ENCODE measurements at places on chromosomes 3 and 15. TPM values are rescaled to one million over a fixed set of nuclear protein-coding genes. Genes with fewer than 3 reads are reported as not detected.

DNA sequence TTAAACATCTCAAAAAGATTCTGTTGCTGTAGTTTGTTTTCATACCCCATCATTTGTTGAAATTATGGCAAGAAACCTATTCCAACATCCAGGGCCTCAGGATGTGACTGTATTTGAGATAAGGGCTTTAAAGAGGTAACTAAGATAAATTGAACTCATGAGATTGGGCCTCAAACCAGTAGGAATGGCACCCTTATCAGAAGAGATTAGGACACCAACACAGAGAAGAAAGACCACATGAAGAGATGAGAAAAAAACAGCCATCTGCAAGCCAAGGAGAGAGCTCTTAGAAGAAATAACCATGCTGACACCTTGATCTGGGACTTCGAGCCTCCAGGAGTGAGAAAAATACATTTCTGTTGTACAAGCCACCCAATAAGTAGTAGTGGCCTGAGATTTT lies 157.7 kb downstream of the CGGBP1 start:
- no peak overlapping the region for H3K4me3 ChIP-seq
- DNase-seq = no peak
- H3K27me3 ChIP-seq = no peaks in the 10 kb centered on the region
- H3K36me3 ChIP-seq = no peaks in the 10 kb centered on the region

GRCh38 chr3:69932501-69932900 lies 67.0 kb upstream of the SAMMSON start:
- no peaks in the 10 kb centered on the region for H3K4me1 ChIP-seq
- no peak overlapping the region for H3K27ac ChIP-seq
- no peak for DNase-seq
- no peaks in the 10 kb centered on the region for H3K36me3 ChIP-seq

GRCh38 chr3:20480786-20481365 lies 294.9 kb upstream of the SGO1 start:
- no peak overlapping the region for H3K4me3 ChIP-seq
- DNase-seq = no peak
- no peaks in the 10 kb centered on the region for H3K4me1 ChIP-seq
- no peak overlapping the region for H3K27ac ChIP-seq

Gene STAC
- not detected for total RNA-seq

- no peak for DNase-seq
- no peaks in the 10 kb centered on the region for H3K36me3 ChIP-seq
- no peaks in the 10 kb centered on the region for H3K27me3 ChIP-seq
- H3K4me1 ChIP-seq = peaks cover 10% of the 10 kb centered on the region
These were observed 55.9 kb downstream of the VGLL4 start for GRCh38 chr3:11587766-11588165.

GRCh38 chr3:102348904-102349303 lies 85.9 kb upstream of the ZPLD1 start:
- H3K4me1 ChIP-seq = no peaks in the 10 kb centered on the region
- DNase-seq = no peak
- no peak overlapping the region for H3K4me3 ChIP-seq
- no peak overlapping the region for H3K27ac ChIP-seq
- H3K36me3 ChIP-seq = no peaks in the 10 kb centered on the region

- H3K36me3 ChIP-seq = peaks cover 38% of the 10 kb centered on the region
- H3K27me3 ChIP-seq = no peaks in the 10 kb centered on the region
- DNase-seq = no peak
- H3K4me1 ChIP-seq = peaks cover 52% of the 10 kb centered on the region
- no peak overlapping the region for H3K4me3 ChIP-seq
These were observed 9.2 kb downstream of the FYCO1 start for GRCh38 chr3:45986303-45986982.

- H3K36me3 ChIP-seq = no peaks in the 10 kb centered on the region
- no peak overlapping the region for H3K4me3 ChIP-seq
- H3K27me3 ChIP-seq = no peaks in the 10 kb centered on the region
- no peaks in the 10 kb centered on the region for H3K4me1 ChIP-seq
- no peak for DNase-seq
These were observed 12.5 kb downstream of the PRR20G start for GRCh38 chr3:127275287-127275781.

Gene PLA2G4D
- not detected for total RNA-seq

DNA sequence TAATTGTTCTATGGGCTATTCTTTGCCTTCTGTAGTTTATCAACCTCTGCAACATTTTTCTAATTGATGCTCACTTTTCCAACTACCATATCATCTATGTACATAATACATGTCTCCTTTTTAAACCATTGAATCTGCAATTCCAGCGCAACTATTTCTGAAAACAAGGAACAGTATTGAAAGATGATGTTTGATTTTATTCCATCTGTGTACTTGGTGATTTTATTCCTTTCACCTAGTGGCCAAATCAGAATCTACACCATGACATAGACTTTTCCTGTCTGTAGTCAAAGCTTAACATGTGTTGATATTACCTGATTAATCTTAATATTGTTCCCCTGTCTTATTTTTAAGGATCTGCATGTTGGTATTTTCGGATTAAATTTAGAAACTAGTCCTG lies 13.0 kb downstream of the NKTR start:
- H3K27ac ChIP-seq = no peak overlapping the region
- H3K4me3 ChIP-seq = no peak overlapping the region
- peaks cover 47% of the 10 kb centered on the region for H3K4me1 ChIP-seq
- H3K36me3 ChIP-seq = peaks cover 4% of the 10 kb centered on the region

DNA sequence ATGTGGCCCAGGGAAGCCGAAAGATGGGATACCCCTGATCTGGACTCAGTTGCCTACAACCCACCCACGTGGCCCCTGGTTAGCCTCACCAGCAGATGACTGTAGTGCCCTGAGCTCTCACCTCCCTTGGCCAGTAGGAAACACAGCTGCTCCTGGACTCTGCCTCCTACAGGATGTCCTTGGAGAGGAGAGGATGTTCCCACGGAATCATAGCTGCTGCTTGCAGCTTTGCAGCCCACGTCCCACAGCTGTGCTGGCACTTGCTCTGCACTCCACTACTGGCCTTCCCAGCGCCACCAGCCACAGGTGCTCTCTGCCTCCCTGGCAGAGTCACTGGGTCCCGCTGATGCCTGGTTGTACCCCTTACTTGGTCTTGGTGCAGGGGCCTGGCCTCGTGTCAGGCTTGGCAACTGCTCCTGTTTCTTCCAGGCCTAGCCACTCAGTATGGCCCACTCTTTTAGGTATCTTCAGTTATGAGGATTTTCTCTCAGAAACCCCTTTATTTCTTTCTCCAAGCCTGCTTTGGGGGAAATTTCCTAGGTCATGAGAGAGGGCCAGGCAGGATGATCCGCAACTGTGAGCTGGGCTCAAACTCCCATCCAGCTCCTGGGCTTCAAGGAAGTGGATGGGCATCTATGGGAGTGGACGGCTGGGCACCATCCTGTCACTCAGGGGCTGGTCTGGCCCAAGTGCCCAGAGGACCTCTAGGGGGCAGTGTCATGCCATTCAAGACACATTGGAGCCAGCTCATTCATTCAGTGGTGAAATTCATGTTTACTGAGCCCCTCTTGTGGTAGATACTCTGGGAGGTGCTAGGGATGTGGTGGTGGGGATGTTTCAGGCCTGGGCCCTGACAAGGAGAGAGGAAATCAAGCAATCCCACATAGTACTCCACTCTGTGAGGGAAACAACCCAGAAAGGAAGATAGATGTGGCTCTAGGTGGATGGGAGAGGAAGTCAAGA lies 16.2 kb upstream of the VILL start:
- DNase-seq = peak; percentile 56
- H3K4me3 ChIP-seq = no peak overlapping the region
- H3K27me3 ChIP-seq = no peaks in the 10 kb centered on the region
- H3K27ac ChIP-seq = no peak overlapping the region

- H3K36me3 ChIP-seq = no peaks in the 10 kb centered on the region
- DNase-seq = no peak
- H3K27me3 ChIP-seq = no peaks in the 10 kb centered on the region
- no peak overlapping the region for H3K4me3 ChIP-seq
- no peak overlapping the region for H3K27ac ChIP-seq
These were observed 29.6 kb upstream of the CHST2 start for GRCh38 chr3:143089965-143090364.
